ENCODE measurements at places on chromosomes 2 and 18.

DNA sequence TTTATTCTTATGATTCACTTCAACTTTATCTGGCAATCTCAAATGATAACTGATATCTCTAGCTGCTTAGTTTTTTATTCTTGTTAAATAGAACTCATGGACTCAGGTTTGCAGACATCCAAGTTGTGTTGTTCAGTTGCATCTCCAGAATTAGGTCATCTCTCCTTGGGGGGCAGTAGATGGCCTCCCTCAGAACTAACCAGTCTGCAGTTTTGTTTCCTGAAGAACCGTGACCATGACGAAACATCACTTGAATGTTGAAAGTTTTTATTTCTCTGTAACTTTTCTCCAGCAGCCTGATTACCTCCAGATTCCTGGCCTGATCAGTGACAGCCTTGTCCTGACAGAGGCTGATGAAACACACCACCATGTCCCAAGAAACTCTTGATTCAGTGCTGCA lies 321.5 kb downstream of the GALNT13 start:
- no peaks in the 10 kb centered on the region for H3K36me3 ChIP-seq
- no peak overlapping the region for H3K4me3 ChIP-seq
- H3K4me1 ChIP-seq, result no peaks in the 10 kb centered on the region
- H3K27me3 ChIP-seq, result no peaks in the 10 kb centered on the region
- DNase-seq, result no peak

- H3K27ac ChIP-seq, result no peak overlapping the region
- no peak for DNase-seq
- no peaks in the 10 kb centered on the region for H3K4me1 ChIP-seq
- no peaks in the 10 kb centered on the region for H3K27me3 ChIP-seq
- H3K36me3 ChIP-seq, result no peaks in the 10 kb centered on the region
Measured at GRCh38 chr2:80971-81736, 34.8 kb upstream of the FAM110C start.

- no peaks in the 10 kb centered on the region for H3K4me1 ChIP-seq
- H3K27ac ChIP-seq, result no peak overlapping the region
- no peak for DNase-seq
- peaks cover 4% of the 10 kb centered on the region for H3K36me3 ChIP-seq
- no peak overlapping the region for H3K4me3 ChIP-seq
Measured at GRCh38 chr2:105313877-105314276, 15.7 kb downstream of the TGFBRAP1 start.

GRCh38 chr2:113770929-113771328 lies 14.5 kb upstream of the SLC35F5 start:
- no peaks in the 10 kb centered on the region for H3K4me1 ChIP-seq
- H3K36me3 ChIP-seq, result no peaks in the 10 kb centered on the region
- H3K27me3 ChIP-seq, result no peaks in the 10 kb centered on the region
- DNase-seq, result no peak

All from SJSA1 (cell line).